Esophagus muscularis mucosa (tissue), 4 donors: ENCODE measurements at places on chromosomes 2 and 18. TPM values are rescaled to one million over a fixed set of nuclear protein-coding genes. Genes with fewer than 3 reads are reported as not detected.

DNA sequence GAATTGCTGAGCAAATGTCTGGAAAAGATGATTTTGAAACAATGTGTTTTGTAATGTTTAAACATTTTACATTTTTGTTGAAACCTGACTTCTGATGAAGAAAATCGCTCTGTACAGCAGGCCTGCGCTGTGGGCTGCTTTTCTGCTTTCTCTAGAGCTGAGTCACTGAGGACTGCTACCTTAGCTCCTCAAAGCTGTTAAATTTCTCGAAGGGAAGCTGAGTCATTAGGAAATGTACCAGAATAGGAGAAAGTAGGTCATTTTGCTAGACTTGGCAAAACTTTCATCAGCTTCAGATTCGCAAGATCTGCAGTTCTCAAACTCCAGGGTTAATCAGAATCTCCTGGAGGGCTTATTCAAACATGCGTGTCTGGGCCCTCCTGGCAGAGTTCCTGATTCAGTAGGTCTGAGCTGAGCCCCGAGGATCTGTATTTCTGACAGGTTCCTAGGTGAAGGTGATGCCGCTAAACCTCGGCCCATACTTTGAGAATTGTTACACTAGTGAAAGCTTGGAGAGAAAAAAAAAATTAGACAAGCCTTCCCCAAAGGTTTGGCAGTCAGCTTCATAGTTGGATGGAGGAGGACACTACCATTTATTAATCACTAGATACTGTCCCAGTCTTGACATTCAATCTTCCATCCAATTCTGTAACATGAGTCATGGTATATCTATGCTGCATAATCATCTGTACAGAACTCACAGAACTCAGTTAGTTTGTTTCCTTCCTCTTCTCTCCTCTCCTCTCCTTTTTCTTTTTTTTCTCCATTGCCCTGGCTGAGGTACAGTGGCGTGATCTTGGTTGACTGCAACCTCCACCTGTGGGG, 297.6 kb downstream of the PARD3B start:
- DNase-seq = no peak

DNA sequence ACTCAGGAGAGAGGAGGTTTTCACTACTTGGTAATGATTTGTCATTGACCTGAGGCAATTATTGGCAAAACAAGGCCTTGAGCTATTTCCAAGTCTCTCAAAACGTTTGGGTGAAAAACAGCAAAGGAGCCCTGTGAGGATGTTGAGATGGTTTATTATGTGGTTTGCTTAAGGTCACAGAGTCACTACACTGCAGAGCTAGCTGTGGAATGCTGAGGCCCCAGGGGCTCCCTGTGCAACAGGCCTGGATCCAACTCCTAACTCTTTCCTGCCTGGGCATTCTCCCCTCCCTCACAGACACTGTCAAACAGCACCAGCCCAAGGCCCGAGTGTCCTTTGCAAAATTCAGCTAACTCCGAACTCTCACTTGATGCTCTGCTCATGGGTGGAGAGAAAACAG, 754.6 kb upstream of the SOX11 start:
- no peak for DNase-seq

DNA sequence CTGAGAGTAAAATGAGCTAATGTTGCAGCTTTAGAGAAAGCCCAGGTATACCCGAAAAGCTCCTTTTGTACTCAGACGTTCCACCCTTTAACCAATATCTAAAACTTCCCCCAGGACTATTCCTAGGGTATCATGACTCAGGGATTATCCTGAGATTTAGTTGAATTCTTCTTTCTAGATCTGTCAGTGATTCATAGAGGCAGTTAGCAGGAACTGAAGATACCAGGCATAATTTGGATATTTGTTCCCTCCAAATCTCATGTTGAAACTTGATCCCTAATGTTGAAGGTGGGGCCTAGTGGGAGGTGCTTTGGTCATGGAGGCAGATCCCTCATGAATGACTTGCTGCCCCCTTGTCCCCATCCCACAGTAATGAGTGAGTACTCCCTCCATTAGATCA, 161.2 kb upstream of the LRP1B start:
- DNase-seq = no peak

- peak; percentile 87 for DNase-seq
Observed at GRCh38 chr2:30666266-30666874, 140.9 kb downstream of the CAPN13 start.

DNA sequence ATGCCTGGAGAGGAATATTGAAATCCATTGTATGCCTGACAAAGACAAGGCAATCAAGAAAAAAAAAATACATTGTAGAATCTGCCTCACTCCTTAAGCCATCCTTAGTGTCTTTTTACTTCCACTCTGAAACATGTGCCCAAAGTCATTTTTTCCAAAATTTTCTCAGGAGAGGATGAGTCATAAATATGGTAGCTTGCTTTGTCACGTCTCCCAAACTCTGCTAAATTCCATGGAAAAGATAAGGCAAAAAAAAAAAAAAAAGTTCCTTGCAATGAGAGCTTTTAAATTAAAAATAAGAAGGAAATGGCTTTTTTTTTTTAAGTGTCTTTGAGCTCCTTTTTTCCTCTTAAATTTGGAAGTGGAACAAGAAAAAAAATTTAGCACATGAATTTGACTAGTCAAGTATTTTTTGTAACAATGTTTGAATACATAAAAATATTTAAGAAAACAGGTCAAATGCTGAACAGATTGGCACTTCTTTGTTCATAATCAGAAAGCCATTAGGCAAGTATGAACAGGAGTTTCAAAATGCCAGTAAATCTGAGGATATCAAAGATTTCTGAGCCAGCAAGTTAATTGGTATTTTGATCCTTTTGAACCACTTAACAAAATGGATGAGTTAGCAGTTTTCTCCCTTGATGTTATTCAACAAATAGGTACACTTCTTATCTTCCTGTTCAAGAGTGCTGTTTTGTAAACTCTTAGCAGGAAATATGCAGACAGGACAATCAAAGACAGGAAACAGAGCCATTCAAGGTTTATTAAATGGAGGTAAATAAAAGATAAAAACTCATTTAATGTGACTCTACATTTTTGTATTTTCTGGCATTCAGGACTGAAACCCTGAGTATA, 247.3 kb upstream of the SP5 start:
- no peak for DNase-seq

- no peak for DNase-seq
Observed at GRCh38 chr2:225122583-225123486, 80.6 kb upstream of the DOCK10 start.

TRABD2A gene
- 1.2 TPM for total RNA-seq

UGT1A4 gene
- total RNA-seq = not detected
